Activated naive CD8-positive, alpha-beta T cell treated with anti-CD3 and anti-CD28 coated beads for 36 hours (primary cell): ENCODE measurements at places on chromosomes 1 and 21. TPM values are rescaled to one million over a fixed set of nuclear protein-coding genes. Genes with fewer than 3 reads are reported as not detected.

- no peak for DNase-seq
- H3K27ac ChIP-seq, result no peak overlapping the region
- H3K27me3 ChIP-seq, result no peaks in the 10 kb centered on the region
- peaks cover 8% of the 10 kb centered on the region for H3K36me3 ChIP-seq
- peaks cover 77% of the 10 kb centered on the region for H3K4me1 ChIP-seq
These were observed 25.2 kb downstream of the MAPKAPK2 start for GRCh38 chr1:206709772-206710459.

GRCh38 chr1:154481053-154481452 lies 21.0 kb upstream of the TDRD10 start:
- DNase-seq, result no peak
- H3K27me3 ChIP-seq, result peaks cover 13% of the 10 kb centered on the region
- H3K27ac ChIP-seq, result no peak overlapping the region
- no peak overlapping the region for H3K4me3 ChIP-seq

DNA sequence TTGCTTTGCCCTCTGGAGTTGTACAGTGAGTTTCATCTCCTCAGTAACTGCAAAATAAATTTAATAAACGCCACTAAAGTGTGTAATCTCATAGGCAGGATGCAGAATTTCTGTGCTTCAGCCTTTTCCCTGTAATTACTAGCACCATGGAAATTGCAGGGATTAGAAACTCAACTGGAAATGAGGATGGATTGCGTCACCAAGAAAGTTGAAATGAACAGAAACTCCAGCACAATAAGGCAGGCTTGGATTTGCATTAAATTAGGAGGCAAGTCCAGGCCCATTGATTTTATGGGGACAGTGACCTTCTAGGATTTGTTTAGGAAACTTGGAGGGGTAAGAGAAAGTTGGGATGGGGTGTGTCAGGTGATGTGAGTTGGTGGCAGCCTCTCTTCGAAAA lies 197.5 kb downstream of the PTPRU start:
- no peak for DNase-seq
- no peaks in the 10 kb centered on the region for H3K36me3 ChIP-seq
- no peak overlapping the region for H3K4me3 ChIP-seq
- no peaks in the 10 kb centered on the region for H3K4me1 ChIP-seq
- peaks cover 3% of the 10 kb centered on the region for H3K27me3 ChIP-seq

DNA sequence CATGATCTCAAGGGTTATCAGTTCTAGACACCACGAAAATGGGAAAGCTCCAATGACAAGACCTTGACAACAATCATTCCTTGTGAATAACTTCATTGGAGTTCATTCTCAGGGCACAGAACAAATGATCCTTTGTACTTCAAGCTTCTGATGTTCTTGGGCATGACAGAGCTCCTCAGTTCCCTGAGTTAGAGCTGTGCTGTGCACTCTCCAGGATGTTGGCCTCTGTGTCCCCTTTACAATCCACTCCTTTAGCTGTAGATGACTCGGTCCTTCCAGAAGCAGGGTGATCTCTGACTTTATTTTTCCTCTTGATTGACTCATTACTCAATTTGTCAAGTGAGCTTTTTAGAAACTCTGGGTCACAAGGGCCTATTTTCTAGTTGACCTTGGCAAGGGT lies 3.9 kb upstream of the FAM78B start:
- peaks cover 26% of the 10 kb centered on the region for H3K4me1 ChIP-seq
- no peak overlapping the region for H3K4me3 ChIP-seq
- H3K36me3 ChIP-seq, result no peaks in the 10 kb centered on the region
- no peak for DNase-seq

DNA sequence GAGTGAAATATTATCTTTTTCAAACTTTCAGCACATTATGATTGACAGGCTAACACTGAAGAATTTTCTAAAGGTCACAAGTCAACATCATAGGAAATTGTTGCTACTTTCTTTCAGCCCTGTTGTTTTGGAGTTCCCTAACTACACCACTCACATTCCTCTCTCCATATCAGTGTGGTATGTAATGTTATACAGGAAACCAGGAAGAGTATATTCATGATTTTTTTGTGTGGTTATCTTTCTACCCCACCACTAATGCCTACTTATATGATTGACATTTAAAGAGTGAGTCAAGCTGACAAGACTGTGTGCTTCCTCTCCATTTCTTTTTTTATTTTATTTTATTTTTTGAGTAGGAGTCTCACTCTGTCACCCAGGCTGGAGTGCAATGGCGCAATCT lies 47.8 kb upstream of the PRDM2 start:
- peaks cover 7% of the 10 kb centered on the region for H3K27me3 ChIP-seq
- DNase-seq, result no peak
- H3K27ac ChIP-seq, result no peak overlapping the region
- no peak overlapping the region for H3K4me3 ChIP-seq
- H3K4me1 ChIP-seq, result no peaks in the 10 kb centered on the region

DNA sequence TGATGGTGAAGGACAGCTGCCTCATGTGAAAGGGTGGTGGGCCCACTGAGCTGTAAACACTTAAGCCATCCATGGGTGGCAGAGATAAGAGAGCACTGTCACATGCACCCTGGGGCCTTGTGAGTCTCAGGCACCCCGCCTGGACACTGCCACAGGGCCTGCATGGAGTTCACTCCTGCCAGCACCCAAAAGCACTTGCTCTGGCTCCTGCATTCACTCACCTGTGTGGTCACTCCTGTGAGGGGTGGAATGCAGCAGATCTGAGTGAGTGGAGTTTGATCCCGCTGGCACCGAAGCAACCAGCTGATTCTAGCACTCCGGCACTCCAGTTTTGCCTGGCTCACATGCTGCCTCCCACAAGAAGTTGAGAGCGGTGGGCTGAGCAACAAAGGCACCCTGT lies 1142.1 kb upstream of the PRMT6 start:
- H3K36me3 ChIP-seq, result no peaks in the 10 kb centered on the region
- no peak overlapping the region for H3K27ac ChIP-seq
- DNase-seq, result no peak
- H3K4me1 ChIP-seq, result no peaks in the 10 kb centered on the region

GRCh38 chr21:18449605-18450550 lies 46.3 kb upstream of the TMPRSS15 start:
- DNase-seq, result no peak
- no peaks in the 10 kb centered on the region for H3K36me3 ChIP-seq
- H3K27me3 ChIP-seq, result no peaks in the 10 kb centered on the region
- no peaks in the 10 kb centered on the region for H3K4me1 ChIP-seq
- H3K27ac ChIP-seq, result no peak overlapping the region

DNA sequence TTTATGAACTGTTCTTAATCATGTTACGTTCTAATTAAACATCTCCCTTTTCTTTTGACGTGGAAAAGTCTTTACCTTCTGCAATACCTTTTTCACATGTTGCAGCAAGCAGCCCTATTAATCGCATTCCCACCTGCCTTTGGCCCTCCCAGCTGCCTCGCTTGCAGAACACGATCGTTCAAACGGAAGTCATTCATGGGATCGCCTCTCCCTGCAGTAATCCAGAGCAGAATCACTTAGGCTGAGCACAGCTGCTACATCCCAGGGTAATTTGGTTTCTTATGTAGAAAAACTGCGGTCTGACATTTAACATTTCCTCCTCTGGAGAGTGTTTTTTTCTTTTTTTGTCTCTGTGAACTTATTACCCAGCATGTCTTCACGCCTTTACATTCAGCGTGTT lies 206.3 kb downstream of the KIF26B start:
- no peaks in the 10 kb centered on the region for H3K36me3 ChIP-seq
- no peak for DNase-seq
- no peak overlapping the region for H3K27ac ChIP-seq
- H3K27me3 ChIP-seq, result peaks cover 5% of the 10 kb centered on the region

Gene ZSWIM5
- total RNA-seq, result 0.37 TPM

Gene FCER1A
- not detected for total RNA-seq

Gene SPRR2G
- total RNA-seq, result not detected

Gene NR0B2
- total RNA-seq, result not detected

Gene NBPF3
- 3.9 TPM for total RNA-seq

Gene SUSD4
- 0.33 TPM for total RNA-seq

Gene GBP4
- total RNA-seq, result 76.4 TPM

Gene C1QA
- total RNA-seq, result not detected

Gene GJB5
- total RNA-seq, result not detected

Gene SH2D5
- 2.8 TPM for total RNA-seq

Gene ACTA1
- total RNA-seq, result not detected

Gene CFHR2
- not detected for total RNA-seq
